ENCODE measurements at places on chromosomes 1 and 21.

- DNase-seq = no peak
Measured at GRCh38 chr1:168285521-168285790, 4.8 kb downstream of the TBX19 start.

- DNase-seq = no peak
Measured at GRCh38 chr1:3084154-3084553, 15.2 kb downstream of the PRDM16 start.

DNA sequence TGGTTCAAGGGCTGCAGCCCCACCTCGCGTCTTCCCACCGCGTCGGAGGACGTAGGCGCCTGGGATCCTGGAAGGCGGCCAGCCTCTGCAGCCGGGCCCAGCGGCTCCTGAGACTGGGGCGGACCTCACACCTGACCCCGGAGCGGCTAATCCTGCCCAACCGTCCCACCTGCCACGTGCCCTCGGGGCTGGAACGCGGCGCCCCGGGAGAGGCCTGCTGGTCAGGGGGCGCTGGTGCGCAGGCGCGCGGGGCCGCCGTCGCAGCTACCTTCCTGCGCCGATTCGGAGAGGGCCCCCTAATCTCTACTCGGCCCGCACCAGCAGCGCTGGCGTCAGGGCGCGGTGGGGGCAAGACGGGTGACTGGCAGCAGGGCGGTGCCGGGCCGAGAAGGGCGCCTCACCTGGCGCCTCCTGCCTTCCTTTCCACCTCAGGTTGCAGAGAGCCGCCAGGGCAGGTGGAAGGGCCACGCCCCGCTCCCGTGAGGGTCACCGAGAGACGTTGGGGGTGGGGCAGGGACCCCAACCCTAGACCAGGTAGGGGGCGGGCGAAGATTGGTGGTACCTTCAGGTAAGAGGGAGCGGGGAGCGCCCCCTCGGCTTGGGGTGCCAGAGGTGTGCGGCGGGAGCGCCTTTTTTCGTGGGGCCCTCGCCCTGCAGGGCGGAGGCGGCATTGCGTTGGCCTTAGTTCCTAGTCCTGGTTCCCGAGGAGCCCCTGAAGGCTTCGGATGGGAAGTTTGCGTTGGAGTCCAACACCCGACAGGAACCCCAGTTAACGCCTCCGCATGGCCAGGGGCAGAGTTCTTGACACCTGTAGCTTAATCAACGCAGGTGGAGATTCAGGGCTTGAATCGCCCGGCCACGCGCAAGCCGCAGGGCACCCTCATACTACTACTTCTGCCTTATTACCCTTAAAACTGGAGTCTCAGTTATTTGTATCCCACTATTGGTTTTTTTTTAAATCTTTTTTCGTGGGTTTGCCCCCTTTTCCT, at the start of gene TDRD5:
Gene TDRD5 (plus strand): TSS at position 241 of the 989 bp plus-strand sequence. CDS start 784 bp downstream, outside the sequence.
- DNase-seq = no peak

GRCh38 chr1:169018751-169019150, 87.7 kb upstream of the ATP1B1 start:
- no peak for DNase-seq

DNA sequence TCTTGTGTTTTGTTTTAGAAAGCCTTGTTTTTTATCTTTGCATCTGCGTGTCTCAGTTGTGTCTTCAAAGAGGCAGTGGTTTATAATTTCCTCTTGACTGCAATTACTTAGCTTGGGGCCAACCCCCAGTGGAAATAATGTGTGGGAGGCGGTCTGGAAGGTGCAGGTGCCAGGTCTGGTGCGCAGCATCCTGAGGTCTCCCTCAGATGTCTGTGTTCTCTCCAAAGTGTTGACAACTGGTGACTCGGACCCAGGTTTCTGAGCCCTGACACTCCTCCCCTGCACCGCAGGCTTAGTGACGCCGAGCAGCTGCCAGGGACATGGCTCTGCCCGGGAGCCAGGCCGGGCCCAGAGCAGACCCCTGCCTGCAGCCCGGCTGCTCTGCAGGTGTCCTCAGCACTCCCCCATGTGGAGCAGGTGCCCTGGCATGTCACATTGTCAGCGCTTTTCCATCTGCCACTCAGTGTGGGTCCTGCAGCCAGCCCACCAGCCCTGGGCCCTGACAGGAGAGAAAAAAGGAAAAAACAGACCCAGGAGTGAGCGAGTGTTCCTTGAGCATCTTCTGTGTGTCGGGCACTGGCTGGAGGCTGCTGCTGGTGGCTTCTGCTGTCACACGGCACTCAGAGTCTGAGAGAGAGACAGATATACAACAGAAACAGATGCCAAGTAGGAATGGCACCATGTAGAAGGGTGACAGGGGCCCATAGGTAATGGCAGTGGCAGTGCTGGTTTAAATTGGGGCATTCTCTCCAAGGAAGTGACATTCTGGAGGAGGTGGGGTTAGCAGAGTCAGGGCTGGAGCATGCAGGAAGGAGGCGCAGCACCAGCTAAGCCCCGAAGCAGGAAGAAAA, 24.8 kb upstream of the SELENON start:
- no peak for DNase-seq

DNA sequence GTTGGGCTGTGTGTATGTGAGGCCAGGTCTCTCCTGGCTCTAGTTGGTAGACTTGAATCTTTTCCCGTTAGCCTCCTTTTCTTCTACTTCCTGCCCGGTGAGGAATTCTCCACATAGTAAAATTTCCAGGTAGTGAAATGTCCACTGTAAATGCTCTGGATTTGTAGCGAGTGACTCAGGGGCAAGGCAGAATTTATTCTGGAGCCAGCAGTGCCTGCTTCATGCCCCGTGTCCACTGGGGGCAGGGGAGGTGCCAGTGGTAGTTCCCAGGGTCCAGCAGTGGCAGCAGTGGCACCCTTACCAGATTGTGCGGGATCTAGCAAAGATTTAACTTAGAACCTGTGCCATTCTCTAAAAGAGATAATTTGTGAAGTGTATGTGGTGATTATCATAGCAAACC, 74.5 kb upstream of the USP24 start:
- no peak for DNase-seq

- no peak for DNase-seq
Measured at GRCh38 chr1:118290046-118290445, 105.0 kb upstream of the SPAG17 start.

GRCh38 chr1:42335050-42335808, at the start of gene FOXJ3:
Gene FOXJ3 (minus strand): TSS chr1:42335235. CDS start chr1:42311093, 24,142 bp downstream.
- peak; percentile 76 for DNase-seq

DNA sequence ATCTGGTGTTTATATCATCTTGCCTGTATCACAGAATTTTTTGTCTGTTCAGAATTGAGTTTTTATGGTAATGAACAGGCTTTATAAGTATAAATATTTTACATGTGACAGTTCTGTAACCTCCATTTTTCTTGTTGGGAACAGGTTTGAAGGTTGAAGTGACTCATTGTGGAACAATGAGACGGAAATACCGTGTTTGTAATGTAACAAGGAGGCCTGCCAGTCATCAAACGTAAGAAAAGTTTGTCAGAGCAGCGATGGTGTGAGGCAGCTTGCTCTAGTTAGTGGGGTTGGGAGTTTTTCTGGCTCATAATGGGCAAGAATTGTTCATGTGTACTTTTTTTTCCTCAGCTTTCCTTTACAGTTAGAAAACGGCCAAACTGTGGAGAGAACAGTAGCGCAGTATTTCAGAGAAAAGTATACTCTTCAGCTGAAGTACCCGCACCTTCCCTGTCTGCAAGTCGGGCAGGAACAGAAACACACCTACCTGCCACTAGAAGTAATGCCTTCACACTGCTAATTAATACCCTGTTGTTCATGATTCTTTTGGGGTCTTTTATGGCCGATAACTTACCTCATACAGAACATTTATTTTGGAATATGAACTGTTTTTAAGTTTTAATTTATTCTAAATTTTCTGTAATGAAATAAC, 75.2 kb upstream of the TEKT2 start:
- no peak for DNase-seq

- no peak for DNase-seq
Measured at GRCh38 chr1:26941311-26941710, 19.0 kb downstream of the KDF1 start.

DNA sequence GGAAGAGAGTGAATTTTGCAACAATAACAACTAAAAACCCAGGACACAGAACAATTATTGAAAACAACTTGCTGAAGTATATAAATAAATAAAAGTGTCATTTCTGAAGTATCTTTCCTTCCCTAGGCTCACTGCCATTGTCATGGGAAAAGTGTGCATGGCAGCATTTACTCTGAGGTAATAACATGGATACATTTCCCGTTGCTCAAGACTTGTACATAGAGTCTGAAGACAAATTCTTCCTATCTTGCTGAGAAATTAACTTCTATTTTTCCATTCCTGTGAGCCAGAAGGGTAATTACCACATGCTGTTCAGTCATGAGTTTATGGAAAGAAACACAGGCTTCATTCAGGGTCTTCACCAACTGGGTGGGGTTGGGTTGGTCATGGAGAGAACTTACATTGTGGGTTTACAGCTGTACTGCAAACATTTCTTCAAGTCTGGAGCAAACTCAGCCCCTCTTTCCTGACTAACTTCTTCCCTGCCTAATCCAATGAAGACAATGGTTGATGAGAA, 32.2 kb downstream of the ST6GALNAC3 start:
- DNase-seq = no peak

GRCh38 chr1:162276493-162276892, 100.2 kb downstream of the SPATA46 start:
- DNase-seq = no peak

- DNase-seq = no peak
Measured at GRCh38 chr1:36492491-36492890, 9.8 kb upstream of the CSF3R start.

DNA sequence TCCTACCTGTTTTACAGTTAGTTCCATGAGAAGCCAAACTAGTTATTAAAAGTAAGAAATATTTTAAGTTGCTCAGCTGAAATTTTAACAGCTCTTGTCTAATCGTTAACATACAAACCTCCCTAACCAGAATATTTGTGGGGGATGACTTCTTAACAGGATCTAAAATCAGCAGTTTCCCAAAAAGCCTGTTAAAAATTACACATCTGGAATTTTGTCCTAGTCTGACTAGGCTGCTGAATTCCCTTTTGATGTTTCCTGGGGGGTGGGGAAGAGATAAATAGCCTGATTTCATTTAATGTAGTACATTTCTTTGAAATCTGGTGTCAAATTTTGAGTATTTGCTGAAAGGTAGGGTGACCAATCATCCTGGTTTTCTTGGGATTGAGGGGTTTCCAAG, 78.8 kb upstream of the ARHGAP29 start:
- no peak for DNase-seq

GRCh38 chr1:31585736-31586365, 9.5 kb downstream of the TINAGL1 start:
- DNase-seq = no peak

DNA sequence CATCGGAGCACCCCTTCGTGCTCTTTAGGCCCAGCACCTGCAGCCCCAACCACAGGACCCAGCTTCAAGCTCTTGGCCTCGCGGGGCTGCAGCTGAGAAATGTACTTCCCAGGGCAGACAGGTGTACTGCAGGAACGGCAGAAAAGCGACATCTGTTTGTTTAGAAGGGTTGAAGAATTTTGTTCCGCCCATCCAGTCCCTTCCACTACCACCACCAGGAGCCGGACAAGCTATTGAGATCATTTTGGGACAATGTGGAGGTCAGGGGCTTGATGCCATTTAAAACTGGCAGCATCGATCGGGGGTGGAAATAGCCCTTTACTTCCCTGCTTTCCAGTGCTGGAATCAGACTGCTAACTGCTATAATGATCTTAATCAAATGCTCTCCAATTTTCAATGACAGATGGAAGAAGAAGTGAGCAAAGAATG, 1.7 kb downstream of the SERTAD4 start:
- no peak for DNase-seq

- DNase-seq = no peak
Measured at GRCh38 chr1:174007851-174008250, 14.3 kb downstream of the RC3H1 start.

GRCh38 chr1:205013683-205014367, 29.2 kb upstream of the CNTN2 start:
- no peak for DNase-seq

DNA sequence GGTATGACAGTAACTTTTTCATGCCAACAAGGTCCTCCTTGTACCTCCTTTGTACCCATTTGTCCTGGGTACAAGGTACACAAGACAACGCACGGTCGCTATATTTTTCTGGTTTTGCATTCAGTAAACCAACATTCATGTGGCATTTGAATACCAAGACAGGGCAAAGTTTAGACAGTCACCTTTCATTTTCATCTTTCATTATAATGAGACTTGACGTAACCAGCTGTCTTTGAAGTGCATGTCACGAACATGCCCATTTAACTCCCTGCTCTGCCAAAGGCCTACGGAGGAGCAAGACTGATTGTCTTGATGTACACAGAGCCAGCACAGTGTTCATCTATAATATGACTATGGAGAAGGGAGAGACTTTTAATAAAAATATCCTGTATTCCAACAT, 91.0 kb downstream of the SETD4 start:
- DNase-seq = no peak

DNA sequence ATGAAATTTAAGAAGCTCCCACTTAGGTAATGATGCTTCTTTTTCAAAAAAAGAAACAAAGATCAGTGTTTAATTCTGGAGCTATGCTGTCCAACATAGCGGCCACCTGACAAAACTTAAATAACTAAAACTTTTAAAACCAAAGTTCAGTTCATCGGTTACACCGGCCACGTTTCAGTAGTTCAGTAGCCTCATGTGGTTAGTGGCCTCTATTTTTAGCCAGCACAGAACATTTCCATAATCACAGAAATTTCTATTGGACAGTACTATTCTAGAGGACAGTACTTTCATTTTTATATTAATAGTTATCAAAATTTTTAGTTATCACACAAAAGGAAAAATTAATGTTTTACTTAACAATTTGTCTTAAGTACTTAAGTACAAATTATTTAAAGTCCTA, 141.0 kb downstream of the USP25 start:
- no peak for DNase-seq

GRCh38 chr1:248841702-248842395, 3.8 kb downstream of the ZNF672 start:
- no peak for DNase-seq

GRCh38 chr1:175158170-175158591, 34.4 kb downstream of the KIAA0040 start:
- DNase-seq = no peak

GRCh38 chr1:199981584-199981983, 45.9 kb upstream of the NR5A2 start:
- DNase-seq = no peak

DNA sequence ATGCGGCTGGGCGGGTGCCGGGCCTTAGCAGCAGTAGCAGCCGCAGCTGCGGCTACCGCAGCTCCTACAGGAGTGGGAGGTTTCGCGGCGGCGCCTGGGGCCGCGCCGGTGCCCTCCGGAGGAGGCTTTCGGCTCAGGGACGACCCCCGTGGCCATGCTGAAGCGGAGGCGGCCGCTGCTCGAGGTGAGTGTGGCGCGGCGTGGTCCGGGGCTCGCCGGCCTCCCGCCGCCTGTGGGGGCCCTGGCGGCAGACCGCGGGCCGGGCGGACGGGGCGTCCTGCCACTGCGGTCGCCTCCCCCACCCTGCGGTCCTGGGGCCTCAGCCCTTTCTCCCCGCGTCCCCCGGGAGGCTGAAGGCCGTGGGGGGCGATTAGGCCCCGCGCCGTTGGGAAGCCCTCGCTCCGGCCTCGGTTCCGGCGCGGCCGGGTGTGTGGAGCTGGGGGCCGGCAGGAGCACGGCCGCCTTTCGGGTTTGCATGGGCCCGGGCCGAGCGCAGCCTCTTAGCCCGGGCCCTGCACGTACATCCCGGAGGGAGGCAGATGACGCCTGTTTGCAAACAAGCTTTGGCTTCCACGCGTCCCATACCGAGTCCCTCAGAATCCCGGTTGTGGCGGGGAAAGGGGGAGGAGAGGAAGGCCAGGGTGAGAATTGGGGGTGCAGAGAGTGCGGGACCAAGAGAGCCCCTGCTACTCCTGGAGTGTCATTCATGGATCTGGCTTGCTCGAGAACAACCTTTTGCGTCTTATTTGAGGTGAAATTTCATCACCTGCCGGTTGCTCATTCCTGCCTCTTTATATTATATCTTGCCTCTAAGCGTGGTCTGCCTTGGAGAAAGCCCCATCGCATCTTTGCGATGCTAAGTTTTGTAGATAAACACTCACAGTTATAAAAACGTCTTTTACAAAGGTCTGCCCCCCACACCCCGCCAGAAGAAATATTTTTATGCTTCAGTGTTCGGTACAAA, 613 bp downstream of the ZFYVE9 start:
- DNase-seq = no peak

Measured in AG04449 (cell line).